Renal pelvis (tissue), 12 donors: ENCODE measurements at places on chromosomes 2 and 18. TPM values are rescaled to one million over a fixed set of nuclear protein-coding genes. Genes with fewer than 3 reads are reported as not detected.
A peak's percentile ranks its signal among the peaks of the same experiment; 100 is the strongest.

The NEUROD1 gene
- not detected for polyA plus RNA-seq

DNA sequence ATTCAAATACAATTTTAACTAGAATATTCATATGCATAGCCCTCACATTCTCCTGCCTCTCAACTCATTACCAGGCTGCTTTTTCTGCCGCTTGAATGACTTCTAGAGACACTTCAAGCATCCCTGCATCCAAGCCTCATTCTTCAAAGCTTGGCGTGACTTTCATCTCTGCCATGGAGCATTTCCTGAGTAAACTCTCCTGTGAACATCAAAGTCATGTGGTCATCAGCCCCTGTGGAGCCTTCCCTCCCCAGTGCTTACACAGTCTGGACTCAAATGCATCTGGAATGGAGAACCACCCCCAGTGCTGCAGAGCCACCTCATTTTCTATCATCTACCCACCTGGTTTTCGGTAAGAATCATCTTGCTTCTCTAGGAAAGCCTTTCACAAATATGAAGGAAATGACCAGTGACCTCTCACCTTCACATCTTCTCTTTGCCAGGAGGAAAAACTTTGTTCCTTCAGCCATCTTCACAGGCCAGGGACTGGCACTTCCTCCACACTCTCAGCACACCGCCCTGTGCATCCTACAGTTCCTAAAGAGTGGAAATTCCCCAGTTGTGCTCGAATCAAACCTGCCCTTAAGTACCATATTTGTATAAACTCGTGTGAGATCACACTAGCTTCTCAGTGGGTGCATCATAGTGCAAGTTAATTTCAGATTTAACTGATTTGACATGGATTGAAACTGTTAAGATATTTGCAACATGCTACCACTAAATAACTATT, 116.4 kb downstream of the COL6A3 start:
- no peak for DNase-seq

The POTEJ gene
- polyA plus RNA-seq: not detected

The TMEM198 gene
- polyA plus RNA-seq: 3.1 TPM

GRCh38 chr18:33210575-33211189, 229.8 kb downstream of the CCDC178 start:
- DNase-seq: peak; percentile 19

The CEP68 gene
- polyA plus RNA-seq: 29.1 TPM

The RGPD3 gene
- polyA plus RNA-seq: 0.34 TPM
